Epithelial cell of proximal tubule (primary cell): ENCODE measurements at places on chromosomes 7 and 10.

DNA sequence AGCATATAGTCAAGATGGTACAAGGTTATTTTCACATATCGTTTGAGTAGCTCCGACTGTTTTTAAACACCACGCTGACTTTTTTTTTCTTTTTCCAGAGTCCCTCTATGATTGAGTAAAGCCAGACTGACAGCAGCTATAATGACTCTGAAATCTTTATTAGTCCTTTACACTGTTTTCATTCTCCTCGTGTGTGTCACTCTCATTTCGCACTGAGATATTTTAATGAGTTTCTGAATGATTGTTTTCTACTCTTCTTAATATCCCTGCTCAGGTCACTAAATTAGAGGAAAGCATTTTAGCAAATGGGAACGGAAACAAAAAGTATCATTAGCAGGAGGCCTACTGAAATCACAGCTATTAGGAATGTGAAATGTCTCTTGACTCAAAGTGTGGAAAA, 162.3 kb upstream of the MTPN start:
- no peak for DNase-seq

GRCh38 chr10:4262870-4263600, 478.0 kb upstream of the KLF6 start:
- no peak for DNase-seq

- no peak for DNase-seq
Measured at GRCh38 chr7:156654511-156655234, 14.1 kb downstream of the RNF32 start.

- DNase-seq = no peak
Measured at GRCh38 chr10:129078346-129078745, 388.7 kb upstream of the MGMT start.

DNA sequence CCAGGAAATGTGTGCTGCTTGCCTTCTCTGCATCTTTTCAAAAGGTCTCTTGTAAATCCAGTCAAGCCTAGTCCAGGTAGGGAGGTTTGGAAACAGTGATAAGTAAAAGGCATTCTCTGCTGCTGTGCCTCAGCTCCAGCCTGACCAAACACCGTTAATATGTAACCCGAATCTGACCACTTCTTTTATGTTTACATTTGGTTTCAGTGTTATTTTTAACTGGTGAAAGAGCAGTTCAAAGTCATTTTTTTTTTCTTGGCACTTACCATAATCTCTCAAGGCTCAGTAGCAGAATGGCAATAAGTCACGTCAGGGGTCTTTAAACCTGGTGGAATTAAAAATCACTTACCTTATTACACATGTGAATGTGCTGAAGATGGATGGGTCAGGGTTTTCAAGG, 216.8 kb downstream of the PTEN start:
- DNase-seq = peak; percentile 56

- peak; percentile 3 for DNase-seq
Measured at GRCh38 chr10:25226775-25227682, 52.2 kb downstream of the GPR158 start.

- no peak for DNase-seq
Measured at GRCh38 chr7:1534330-1535099, 4.0 kb downstream of the MAFK start.

- DNase-seq = no peak
Measured at GRCh38 chr7:130263130-130263529, 3.5 kb upstream of the CPA2 start.

DNA sequence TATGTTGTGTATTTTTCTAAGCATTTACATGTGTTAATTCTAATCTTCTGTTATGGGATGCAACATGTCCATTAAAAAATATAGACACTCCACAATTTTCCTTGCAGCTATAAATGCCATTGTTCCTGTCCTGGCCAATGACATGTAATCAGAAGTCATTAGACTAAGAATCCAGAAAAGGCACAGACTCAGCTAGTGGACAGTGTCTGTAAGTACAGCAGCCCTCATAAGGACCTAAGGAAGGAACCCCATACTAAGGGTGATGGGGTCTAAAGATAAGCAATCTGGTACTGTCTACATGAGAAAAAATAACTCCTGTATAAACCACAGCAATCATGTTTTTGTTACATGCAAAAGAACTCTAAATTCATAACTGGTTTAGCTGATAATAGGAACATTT, 115.9 kb downstream of the GPR85 start:
- DNase-seq = no peak

DNA sequence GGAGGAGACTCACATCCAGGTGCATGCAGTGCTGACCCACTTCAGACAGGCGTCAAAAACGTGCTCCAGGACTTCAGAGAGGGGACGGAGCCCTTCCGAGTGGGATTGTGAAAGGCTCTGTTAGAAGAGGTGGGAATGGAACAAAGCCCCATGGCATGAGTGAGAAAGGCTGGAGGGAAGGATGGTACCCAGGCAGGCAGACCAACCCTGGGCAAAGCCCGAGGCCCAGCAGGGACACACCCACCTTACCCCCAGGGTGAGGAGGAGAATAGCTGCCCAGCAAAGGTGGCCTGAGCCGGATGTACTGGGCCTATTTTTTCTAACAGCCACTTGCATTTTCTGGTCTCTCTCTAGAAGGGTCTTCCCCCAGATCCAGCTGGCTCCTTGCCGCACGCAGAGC, 14.8 kb downstream of the CHAT start:
- DNase-seq = no peak

DNA sequence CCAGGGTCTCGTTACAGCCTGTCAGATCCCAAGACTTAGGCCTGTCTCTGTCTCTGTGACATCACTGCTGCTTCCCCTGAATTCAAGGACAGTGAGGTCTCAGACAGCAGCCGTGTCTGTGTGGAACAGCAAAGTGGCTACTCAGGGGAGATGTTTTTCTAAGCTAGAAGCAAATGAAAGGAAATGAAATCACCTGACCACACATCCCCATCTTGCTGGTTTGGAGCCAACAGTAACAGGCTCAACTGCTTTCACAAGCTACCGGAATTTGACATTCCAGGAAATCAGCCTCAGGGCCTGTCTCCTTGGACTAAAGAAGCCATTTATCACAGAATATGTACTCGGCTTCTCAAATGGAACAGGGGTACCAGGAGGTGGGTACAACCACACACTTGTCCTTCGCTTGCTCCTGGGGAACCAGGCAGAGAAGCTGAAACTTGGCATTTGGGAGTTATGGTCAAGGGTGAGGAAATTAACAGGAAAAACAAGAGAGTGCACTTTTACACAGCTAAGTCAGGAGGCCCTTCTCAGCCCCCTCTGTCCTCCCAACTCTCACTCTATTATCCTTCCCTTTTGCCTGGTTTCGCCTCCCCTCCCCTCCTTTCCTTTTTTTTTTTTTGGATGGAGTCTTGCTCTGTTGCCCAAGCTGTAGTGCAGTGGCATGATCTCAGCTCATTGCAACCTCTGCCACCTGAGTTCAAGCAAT, 73.2 kb downstream of the SPDYE5 start:
- peak; percentile 78 for DNase-seq

DNA sequence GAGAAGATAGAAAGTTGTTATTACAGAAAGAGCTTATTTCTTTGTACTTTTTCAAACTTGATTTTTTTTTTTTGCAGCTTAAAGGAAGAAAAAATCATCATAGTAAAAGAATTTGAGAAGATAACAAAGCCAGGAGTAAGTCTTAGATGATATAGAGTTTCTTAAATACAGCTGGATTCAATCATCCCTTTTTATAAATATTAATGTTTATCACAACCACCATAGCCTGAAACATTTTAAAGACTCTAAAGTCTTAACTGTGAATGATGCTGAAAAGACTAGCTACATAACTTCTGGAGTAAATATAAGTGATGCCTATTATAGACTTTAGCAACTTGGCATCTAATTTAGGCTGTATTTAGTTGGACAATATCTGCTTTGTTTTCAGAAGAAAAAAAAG, 54.8 kb upstream of the FGL2 start:
- DNase-seq = no peak

GRCh38 chr10:1074052-1074747, 18.0 kb downstream of the WDR37 start:
- DNase-seq = no peak

- DNase-seq = no peak
Measured at GRCh38 chr7:30327813-30328212, 43.4 kb downstream of the ZNRF2 start.

- no peak for DNase-seq
Measured at GRCh38 chr10:72763201-72763600, 71.3 kb downstream of the MCU start.

- DNase-seq = no peak
Measured at GRCh38 chr7:44583146-44583865, 1.3 kb upstream of the TMED4 start.

DNA sequence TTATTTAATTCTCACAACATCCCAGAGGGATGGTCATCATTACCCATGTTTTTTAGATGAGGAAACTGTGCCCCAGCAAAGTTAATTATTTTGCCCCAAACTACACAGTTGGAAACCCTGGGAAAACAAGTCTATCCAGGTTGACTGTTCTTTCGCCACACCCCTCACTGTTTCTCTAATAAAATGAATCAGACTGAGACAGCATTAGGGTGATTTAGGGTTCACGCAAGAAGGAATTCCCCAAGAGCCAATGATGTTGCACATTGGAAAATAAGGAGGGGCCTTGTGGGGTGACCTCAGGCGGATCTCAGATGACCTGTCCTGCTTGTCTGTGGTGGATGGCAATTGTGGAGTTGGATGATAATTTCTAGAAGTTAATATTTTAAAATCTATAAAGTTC, 135.7 kb upstream of the TBX20 start:
- no peak for DNase-seq

- no peak for DNase-seq
Measured at GRCh38 chr7:79452495-79453265, 787 bp downstream of the MAGI2 start.

- DNase-seq = peak; percentile 42
Measured at GRCh38 chr10:5291501-5292195, 73.1 kb upstream of the UCN3 start.

DNA sequence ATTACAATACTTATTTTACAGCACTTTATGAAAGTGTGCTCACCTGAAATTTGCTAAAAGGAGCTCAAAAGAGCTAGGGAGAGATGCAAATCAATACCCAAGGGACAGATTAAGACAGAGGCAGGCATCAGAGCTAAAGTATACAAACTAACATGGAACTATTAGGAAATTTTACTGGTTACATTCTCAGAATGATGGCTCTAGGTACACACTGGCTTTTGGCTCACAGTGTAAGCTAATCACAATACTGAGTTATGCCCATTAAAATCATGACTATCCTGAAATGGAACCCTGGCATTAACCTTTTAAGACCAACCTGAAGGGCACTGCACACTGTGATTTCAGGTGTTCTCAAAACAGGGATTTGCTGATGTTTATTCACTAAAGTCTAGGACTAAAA, 98.1 kb downstream of the NT5C2 start:
- no peak for DNase-seq

- DNase-seq = no peak
Measured at GRCh38 chr7:39091145-39091544, 113.4 kb downstream of the POU6F2 start.

GRCh38 chr10:8063935-8064334, 9.4 kb downstream of the GATA3 start:
- no peak for DNase-seq

DNA sequence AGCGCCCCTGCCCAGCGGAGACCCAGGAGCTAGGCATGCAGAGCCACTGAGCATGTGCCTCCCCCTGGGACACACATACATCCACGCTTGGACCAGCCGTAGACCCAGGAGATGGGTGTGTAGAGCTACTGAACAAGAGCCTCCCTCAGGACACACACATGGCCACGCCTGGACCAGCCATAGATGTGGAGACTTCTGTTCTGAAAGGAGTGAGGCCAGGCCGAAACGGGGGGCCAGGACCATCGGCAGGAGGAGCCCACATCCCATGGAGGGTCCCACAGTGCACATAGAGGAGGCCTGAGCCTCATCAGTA, 340.4 kb downstream of the TCERG1L start:
- DNase-seq = no peak

DNA sequence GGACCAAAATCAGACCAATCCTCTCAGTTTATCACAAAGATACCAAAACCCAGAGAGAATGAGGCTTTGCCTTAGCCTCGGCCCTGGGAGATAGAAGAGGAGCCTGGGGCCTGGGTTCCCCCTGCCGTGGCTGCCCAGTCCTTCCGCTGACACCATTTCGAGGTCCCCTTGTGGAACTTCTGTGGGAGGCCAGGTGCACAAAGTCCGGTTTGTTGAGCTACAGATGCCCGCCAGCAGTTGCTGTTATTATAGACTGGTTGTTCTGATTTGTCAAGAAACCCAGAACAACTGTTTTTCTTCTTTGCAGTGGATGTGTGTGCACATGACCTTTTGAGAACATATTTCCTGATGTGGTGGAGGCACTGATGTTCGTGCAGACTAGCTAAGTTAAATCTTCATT, 47.6 kb downstream of the CUX1 start:
- no peak for DNase-seq

DNA sequence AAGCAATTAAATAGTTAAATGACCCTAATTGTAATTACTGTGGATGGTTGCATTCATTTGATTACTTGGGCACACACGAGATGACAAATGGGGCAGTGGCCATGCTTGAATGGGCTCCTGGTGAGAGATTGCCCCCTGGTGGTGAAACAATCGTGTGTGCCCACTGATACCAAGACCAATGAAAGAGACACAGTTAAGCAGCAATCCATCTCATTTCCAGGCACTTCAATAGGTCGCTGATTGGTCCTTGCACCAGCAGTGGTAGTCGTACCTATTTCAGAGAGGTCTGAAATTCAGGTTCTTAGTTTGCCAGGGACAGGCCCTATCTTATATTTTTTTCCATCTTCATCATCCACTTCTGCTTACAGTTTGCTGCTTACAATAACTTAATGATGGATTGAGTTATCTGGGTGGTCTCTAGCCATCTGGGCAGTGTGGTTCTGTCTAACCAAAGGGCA, 8.3 kb downstream of the PCBD1 start:
- DNase-seq = peak; percentile 33

- DNase-seq = no peak
Measured at GRCh38 chr10:4359003-4359402, 467.0 kb upstream of the AKR1E2 start.

- no peak for DNase-seq
Measured at GRCh38 chr10:57262892-57263291, 901.8 kb upstream of the ZWINT start.

DNA sequence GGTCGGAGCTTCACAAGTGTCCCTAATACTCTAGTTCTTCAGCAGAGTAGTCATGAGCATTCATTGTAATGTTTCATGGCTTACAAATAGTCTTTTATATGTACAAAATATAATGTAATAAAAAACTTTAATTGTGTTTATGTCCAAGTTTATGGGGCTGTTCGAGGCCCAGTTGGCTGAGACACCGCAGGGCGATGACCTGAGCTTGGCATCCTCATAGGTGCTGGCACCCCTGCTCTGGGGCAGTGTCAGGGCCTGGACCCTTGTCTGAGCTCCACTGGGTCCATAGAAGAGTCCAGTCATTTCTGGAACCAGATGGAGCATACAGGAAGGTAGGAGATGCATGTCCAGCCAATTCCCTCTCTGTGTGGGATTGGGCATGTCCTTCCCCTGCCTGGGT, 12.9 kb upstream of the ZMIZ1 start:
- DNase-seq = no peak

- no peak for DNase-seq
Measured at GRCh38 chr10:64096941-64097340, 575.7 kb downstream of the REEP3 start.

GRCh38 chr7:57772126-57772924, 322.3 kb downstream of the ZNF716 start:
- DNase-seq = no peak

GRCh38 chr7:41316410-41316809, 386.5 kb downstream of the INHBA start:
- DNase-seq = peak; percentile 15
